Karpas-422 (cell line): ENCODE measurements at places on chromosomes 12 and 14. TPM values are rescaled to one million over a fixed set of nuclear protein-coding genes. Genes with fewer than 3 reads are reported as not detected.

GRCh38 chr12:94172973-94173372 lies 24.6 kb downstream of the PLXNC1 start:
- DNase-seq, result no peak

DNA sequence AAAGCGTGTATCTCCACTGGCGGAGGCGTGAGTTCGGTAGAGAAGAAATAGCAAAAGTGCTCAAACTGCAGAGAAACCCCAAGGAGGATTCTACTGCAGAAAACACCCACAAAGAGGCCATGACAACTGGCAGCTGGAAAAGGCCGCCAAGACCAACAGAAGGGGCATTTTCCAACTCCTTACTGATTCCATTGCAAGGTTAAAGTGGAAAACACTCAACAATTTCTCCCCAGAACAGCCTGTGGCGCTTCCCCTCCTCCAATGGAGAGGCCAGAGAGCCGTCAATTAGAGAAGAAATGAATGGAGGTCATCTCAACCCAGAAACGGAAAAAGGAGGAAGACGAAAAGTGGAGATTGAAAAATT lies 618 bp upstream of the ANKRD52 start:
- DNase-seq, result no peak

IFNG gene
- total RNA-seq, result not detected in 2 replicates

CMA1 gene
- not detected in 2 replicates for total RNA-seq
